EH (cell line): ENCODE measurements at places on chromosomes 12 and 14.

- DNase-seq = no peak
Observed at GRCh38 chr12:62803756-62804155, 131.2 kb downstream of the PPM1H start.

- no peak for DNase-seq
Observed at GRCh38 chr12:2800046-2800570, 5.3 kb downstream of the FKBP4 start.

- peak; percentile 67 for DNase-seq
Observed at GRCh38 chr12:24948420-24948756, 513 bp downstream of the BCAT1 start.

DNA sequence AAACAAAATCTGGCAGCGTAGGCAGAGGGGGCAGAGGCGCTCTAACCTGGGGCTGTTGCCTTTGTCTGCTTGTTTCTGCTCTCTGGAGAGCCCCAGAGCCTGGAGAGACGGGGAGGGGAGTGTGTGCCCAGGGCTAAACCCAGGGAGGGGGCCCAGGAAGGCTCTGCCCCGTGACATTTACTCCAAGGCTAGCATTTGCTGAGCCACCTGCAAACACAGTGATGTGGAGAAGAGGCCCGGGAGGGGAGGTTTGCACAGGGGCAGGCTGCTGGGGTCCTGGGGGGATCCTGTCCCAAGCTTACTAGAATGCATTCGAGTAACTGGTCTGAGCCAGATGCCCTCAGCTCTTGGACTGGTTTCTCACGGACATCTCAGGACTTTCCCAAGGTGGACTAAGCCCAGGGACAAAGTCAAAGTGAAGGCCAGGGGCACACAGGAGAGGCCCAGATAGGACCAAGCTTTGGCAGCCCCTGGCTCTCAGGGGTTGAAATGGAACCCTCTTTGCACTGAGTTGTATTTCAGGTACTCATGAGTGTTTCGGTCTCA lies 12.0 kb downstream of the MEG3 start:
- no peak for DNase-seq

DNA sequence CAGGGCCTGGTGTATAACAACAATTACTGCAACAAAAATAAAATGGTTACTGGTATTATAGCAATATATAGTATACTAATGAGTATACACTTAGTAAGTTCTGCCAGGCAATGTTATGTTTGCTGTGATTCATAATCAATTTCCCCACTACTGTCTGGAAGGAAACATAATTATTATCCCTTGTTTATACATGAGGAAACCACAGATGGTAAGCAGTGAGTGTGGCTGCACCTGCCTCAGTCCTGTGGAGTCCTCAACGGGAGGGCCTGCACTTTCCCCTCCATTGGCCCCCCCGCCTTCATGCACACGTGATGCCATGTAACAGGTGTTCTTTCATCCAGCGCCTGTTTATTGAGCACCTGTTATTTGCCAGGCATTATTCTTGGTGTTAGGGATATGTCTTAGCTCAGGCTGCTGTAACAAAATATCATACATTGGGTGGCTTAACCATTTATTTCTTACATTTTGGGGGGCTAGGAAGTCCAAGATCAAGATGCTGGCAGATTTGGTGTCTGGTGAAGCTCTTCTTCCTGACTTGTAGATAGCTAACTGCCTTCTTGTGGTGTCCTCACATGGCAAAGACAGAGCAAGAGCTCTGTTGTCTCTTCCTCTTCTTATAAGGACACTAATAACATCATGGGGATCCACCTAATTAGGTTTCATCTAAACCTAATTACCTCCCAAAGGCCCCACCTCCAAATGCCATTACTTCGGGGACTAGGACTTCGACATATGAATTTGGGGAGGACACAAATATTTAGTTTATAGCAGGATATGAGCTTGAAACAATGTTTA lies 59.5 kb upstream of the CHGA start:
- DNase-seq = no peak

- DNase-seq = peak; percentile 50
Observed at GRCh38 chr12:47134005-47134404, 54.2 kb upstream of the AMIGO2 start.

DNA sequence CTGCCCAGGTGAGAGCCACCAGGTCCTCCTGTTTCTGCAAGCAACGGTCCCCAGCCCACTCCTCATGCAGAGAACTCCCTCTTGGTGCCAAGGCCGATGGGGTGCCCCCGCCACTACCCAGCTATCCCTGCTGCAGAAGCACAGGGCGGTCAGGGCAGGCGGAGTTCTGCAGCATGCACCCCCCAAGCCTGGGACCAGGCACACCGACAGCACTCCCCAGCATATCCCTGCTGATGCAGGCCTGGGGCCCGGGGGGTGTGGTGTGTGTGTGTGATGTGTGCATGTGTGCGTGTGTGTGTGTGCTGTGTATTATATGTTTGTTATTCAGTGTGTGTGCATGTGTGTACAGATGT lies 27.7 kb upstream of the FZD10 start:
- no peak for DNase-seq

DNA sequence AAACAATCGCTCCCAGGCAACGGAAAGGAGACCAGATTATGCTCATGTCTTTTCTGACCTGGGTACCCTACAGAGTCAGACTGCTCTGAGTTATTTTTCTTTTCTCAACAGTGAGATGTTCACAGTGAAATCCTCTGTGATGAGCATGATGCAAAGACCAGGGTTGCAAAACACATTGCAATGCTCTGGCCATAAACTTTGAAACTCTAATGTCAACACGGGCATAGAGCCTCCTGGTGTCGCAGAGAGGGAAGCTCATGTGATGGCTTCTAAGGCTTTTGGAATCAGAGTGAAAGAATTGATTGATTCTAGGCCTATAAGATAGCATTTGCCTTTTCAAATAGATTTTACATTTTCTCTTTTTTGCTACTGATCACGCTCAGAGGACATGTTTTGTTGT lies 193.4 kb downstream of the RASSF9 start:
- peak; percentile 54 for DNase-seq

- DNase-seq = no peak
Observed at GRCh38 chr14:102933618-102934231, 11.3 kb downstream of the AMN start.

DNA sequence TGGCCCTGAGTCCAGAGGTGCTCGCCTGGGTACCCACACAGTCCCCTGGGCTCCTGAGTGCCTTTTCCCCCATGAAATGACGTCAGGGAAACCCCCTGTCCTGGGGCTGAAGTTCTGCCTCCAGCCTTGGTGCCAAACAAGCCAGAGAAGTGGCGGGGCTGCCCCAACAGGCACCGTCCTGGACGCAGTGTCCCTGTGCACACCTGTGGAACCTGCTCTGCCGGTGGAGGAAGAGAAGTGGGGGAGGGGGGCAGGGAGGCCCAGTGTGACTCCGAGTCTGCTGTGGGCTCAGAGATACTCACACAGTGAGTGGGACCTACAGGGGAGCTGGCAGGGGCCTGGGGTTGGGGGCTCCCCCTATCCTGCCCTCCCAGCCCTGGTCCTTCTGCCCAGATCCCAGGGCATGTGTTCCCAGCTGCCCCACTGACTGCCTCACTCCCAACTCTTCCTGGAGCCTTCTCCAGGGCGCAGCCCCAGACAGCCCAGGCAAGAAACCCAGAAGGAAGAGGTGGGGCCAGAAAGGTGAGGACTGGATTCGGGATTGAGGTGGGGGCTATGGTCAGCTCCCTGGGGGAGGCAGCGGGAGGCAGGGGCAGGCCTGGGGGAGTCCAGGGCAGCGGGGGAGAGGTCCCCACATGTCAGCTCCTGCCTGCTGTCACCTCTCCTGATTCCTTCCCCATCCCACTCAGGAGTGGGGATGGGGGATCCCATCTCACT lies 24.7 kb downstream of the CCDC85C start:
- no peak for DNase-seq

DNA sequence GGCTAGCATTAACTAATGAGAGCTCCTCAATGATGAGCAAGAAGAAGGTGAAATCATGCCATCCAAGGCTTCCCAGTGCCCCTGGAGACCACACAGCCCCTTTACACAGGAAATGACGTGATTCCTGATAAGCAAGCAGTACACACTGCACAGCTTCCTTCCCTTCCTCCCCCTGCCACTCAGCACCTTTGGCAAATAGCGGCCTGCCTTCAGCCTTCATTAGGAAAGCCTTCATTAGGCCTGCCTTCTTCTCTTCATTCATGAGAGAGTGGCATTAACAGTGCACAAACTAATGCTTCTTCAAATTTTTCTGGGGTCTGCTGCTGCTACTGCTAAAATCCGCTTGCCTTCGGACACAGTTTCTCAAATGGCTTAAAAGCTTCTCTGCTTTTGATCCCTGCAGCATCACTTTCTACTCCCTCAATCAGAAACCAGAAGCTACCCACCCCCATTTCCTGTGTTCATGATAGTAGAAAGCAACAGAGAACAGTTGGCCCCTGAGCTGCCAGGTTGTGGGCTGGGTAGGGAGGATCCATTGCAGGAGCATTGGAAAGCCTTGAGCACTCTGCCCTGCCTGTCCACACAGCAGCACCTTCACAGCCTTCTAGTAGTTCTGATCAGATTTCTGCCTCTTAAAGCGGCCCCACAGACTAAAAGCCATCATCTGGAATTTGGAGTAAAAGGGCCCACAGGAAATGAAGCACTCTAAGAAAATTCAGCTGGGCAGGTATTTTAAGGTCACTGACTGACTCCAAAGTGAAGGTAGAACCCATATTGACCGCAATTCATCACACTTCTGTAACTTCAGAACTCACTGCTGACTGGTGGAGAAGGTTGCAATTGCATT lies 103.8 kb upstream of the ETV6 start:
- DNase-seq = no peak

DNA sequence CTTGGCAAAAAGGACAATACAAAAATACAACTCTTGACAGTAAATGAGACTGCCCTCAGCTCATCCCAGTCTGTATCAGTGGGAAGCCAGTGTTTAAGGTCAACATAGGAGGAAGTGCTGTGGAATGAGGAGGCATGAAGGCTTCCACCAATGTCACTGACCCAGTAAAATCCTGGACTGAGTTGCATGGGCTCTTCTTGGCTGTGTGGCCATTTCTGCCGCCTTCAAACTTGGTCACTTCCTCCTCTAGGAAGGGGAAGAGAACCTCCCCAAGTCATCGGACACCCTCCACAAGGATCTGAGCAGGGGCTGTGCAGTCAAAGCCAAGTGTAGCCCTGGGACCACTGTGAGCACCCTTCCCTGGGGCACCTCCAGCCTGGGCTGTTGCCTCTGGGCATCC lies 11.9 kb downstream of the GPR68 start:
- DNase-seq = no peak

GRCh38 chr14:105226198-105226597 lies 22.1 kb upstream of the BTBD6 start:
- no peak for DNase-seq

- DNase-seq = peak; percentile 62
Observed at GRCh38 chr12:121181181-121181580, 28.7 kb upstream of the P2RX4 start.
